Pulmonary artery endothelial cell (primary cell): ENCODE measurements at places on chromosomes 16 and 17. TPM values are rescaled to one million over a fixed set of nuclear protein-coding genes. Genes with fewer than 3 reads are reported as not detected.

DNA sequence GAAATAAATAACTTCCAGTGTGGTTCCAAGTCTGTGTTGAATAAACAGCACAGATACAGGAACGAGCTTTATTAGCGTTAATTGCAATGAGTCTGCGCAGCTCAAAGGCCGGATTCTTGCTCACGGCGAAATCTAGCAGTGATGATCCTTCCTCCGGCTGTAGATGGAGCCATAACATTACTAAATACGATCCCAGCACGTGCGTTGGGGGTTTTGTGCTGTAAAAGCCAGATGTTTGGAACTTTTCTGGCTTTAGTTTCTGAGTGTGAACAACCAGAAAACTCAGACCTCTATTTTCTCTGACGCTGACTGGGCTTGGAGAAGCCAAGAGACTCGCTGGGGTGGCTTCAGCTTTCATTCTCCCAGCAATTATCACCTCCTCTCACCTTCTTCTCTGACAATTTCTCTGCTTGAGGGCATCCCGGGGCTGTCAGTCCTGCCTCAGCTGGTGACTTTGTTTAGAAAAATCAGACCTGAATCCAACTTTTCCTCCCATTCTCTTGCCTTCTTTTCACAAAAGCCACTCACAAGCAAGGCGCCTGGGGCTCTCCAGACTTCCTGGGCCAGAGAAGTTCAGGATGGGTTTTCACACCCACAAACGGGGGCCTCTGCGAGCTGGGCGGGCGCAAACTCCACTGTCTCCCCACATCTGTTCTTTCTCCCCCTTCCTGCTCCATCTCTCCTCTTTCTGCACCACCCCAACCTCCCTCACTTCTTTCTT, 47.1 kb upstream of the AKTIP start:
- peak; percentile 59 for DNase-seq

DNA sequence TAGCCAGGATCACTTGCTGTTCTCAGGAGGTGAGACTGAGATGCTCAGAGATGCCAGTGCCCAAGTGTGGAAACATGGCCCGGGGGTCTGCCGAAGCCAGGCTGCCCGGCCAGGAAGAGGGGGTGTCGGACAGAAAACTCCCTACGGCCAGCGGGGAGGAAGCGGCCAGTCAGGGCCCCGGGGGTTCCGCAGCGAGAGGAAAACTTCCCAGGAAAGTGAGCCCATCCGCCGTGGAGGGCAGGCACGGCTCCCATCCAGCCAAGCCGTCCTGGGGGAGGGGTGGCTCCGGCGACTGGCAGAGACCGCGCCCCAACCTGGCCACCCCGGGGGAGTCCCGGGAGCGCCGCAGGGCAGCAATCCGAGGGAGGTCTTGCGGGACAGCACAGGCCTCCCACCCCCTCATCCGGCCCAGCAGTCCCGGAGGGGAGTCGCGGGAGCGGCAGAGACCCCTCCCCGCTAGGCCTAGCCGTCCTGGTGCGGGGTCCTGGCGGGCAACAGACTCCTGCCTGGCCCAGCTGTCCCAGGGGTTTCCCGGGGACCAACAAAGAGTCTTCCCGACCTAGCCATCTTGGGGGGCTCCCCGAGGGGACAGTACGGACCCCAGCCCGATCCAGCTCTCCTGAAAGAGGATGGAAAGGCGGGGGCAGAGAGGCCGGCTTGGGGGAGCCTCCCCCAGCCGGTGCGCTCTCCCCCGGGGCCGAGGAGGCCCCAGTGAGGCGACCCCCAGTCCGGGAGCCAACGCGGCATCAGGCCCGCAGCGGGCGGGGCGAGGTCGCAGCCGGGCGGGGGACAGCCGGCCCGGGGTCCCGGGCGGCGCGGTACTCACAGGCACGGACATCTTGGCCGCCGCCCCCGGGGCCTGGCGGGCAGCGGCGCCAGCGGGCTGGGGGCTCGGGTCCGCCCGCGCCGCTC, 13.8 kb upstream of the BCAR1 start:
- DNase-seq: no peak

- no peak for DNase-seq
These were observed 27.6 kb upstream of the ETV4 start for GRCh38 chr17:43573579-43574321.

The ABCC11 gene
- not detected in 2 replicates for total RNA-seq

The JPT1 gene
- total RNA-seq: 207 and 256 TPM in 2 replicates

DNA sequence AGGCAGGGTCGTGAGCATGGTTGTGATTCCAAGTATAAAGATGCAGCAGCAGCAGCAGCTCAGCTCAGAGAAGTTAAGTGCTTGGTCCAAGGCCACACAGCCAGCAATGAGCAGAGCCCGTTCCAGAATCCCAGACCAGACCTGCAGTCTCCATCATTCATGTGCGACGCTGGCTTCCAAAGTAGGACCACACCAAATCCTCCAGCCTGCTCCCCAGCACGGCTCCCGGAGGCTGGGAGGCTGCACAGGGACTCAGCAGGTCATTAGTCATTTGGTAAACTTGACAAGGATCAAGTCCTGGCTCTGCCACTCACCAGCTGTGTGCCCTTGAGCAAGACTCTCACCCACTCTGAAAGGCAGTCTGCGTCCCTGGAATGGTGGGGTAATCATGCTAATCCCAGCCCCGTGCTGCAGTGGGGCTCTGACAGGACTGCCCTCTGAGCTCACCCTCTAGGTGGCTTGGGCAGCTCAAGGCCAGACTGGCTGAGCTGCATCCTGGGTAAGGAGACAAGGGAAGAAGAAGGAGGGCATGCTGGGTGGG, 95.1 kb upstream of the TMEM132E start:
- no peak for DNase-seq

DNA sequence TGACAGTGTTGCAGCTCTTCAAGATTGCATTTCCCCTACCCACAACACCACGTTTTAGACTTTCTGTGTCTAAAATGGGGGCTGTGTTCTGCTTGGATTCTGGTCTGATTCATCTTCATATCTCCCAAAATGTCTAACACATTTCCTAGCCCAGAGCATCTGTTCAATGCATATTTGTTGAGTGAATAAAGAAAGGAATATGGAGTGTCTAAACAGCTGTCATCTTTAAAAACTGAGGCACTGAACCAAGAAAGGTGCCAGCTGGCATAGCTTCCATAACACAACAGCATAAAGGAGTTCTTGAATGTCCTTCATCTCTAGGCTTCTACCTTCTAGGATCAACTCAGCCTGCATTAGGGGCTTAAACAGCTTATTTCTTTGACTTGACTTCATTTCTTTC, 67.4 kb downstream of the CDH11 start:
- no peak for DNase-seq
